ENCODE measurements at places on chromosomes 1 and 21. TPM values are rescaled to one million over a fixed set of nuclear protein-coding genes. Genes with fewer than 3 reads are reported as not detected.

DNA sequence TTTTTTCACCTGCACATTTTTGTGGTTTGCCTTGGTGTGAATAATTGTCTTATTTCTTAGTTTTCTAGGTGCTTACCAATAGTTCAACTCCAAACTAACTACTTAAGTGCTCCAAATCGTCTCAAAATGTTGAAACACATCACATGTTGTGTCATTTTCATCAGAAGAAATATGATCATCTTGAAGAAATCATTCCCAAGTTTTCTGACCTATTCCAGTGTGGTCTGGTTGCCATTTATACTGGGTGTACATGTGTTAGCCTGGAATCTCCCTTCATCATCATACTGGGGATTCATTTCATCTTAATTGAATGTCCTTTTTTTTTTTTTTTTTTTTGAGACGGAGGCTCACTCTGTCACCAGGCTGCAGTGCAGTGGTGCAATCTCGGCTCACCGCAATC lies 67.0 kb downstream of the EIF2B3 start:
- no peak overlapping the region for H3K4me3 ChIP-seq
- no peaks in the 10 kb centered on the region for H3K27me3 ChIP-seq
- H3K27ac ChIP-seq: no peak overlapping the region
- H3K4me1 ChIP-seq: no peaks in the 10 kb centered on the region
- no peaks in the 10 kb centered on the region for H3K36me3 ChIP-seq

DNA sequence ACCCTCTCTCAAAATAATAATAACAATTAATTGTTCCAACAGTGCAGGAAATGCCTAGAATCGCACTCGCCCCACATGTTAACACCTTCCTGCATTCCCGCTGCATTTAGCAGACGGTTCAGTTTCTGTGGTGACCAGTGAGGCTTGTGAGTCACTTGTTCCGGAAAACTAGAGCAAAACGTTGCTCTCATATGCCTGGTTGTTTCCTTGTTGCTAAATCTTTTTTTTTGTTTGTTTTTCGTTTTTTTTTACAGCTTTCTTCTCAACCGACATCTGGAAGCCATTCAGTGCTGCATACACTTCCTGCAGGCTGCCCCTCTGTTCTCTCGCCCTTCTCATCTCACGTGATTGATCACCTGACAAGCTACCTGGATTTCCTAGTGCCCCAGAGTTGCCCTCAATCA lies 56.9 kb upstream of the TMPRSS2 start:
- H3K27me3 ChIP-seq: no peaks in the 10 kb centered on the region
- no peak for DNase-seq
- no peak overlapping the region for H3K27ac ChIP-seq
- no peaks in the 10 kb centered on the region for H3K36me3 ChIP-seq
- no peaks in the 10 kb centered on the region for H3K4me1 ChIP-seq
- H3K4me3 ChIP-seq: no peak overlapping the region

DNA sequence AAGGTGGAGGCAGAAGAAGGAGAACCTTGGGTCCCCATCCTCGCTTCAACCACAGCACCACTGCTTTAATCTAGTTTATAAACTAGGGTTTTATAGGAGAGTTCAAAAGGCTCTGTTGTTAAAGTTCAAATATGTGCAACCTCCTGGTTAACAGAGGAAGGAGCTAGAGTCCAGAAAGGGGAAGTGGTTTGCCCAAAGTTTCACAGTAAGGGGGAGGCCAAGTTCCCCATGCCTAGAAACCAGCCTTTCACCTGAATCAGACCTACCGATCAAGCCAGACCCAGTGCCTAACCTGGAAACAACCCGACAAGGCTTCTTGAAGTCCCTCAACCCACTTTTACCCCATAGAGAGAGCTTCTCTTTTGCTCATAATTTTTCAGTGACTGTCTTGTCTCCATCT lies 106.5 kb downstream of the PLPP3 start:
- no peak for DNase-seq
- H3K4me3 ChIP-seq: no peak overlapping the region
- peaks cover 7% of the 10 kb centered on the region for H3K27me3 ChIP-seq
- H3K36me3 ChIP-seq: no peaks in the 10 kb centered on the region
- no peaks in the 10 kb centered on the region for H3K4me1 ChIP-seq
- H3K27ac ChIP-seq: no peak overlapping the region

GRCh38 chr1:47523835-47524215 lies 86.0 kb downstream of the FOXD2 start:
- peaks cover 31% of the 10 kb centered on the region for H3K27me3 ChIP-seq
- no peak for DNase-seq
- no peaks in the 10 kb centered on the region for H3K4me1 ChIP-seq
- no peak overlapping the region for H3K27ac ChIP-seq
- H3K4me3 ChIP-seq: no peak overlapping the region

DNA sequence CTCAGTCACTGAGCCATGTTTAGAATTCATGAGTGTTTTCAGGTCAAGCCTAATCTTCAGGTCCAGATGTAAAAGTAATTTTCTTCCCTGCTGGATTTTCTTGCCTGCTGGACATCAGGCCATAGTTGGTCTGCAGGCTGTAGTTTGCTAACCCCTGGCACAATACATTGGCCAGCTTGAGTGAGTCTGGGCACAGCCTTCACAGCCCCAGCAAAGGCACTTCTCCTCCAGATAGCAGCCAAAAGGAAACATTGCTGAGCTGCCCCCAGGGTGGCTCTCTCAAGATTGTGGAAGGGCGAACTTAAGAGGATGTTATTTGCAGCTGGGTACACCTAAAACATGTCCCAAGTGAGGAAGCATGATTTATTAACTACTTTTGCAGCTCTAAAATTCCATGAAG lies 126.8 kb downstream of the PIK3R3 start:
- no peak overlapping the region for H3K27ac ChIP-seq
- H3K36me3 ChIP-seq: peaks cover 19% of the 10 kb centered on the region
- DNase-seq: no peak

DNA sequence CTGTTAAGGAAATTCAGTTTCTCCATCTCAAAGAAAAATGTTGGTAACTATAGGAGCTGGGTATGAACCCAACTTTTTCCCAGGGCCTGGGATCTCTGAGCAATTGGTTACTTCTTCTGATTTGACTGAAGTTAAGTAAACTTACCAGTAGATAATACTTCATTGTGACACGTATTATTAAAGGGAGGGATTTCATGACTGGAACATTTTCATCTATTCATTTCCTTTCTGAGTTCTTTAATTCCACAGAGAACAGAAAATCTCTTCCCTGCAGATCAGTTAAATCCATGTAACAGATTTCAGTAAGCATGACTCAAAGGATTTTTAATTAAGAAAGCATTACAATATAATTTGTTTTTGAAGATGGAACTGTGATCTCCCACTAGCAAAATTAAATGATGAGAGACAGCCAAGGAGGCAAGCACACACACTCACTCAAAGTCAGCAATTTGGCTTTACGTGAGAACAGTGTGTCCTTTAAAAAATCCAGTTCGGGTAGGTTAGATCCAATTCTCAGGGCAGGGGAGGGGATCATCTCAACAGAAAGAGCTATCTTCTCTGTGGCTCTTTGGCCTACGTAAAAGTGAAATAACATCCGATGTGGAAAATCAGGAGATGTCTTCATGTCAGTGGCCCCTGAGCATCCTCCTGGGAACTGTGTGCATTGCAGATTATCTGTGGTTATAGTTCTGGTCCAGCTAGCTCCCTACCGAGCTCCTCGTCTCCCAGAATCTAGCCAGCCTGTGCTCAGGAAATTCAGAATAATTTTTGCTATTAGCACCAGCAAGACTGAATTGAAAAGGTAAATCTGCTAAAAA lies 10.8 kb upstream of the MYOC start:
- H3K27me3 ChIP-seq: peaks cover 4% of the 10 kb centered on the region
- H3K4me1 ChIP-seq: no peaks in the 10 kb centered on the region
- H3K36me3 ChIP-seq: no peaks in the 10 kb centered on the region
- H3K4me3 ChIP-seq: no peak overlapping the region

- H3K27ac ChIP-seq: no peak overlapping the region
- H3K4me1 ChIP-seq: no peaks in the 10 kb centered on the region
- H3K27me3 ChIP-seq: no peaks in the 10 kb centered on the region
- no peak for DNase-seq
- no peak overlapping the region for H3K4me3 ChIP-seq
- H3K36me3 ChIP-seq: no peaks in the 10 kb centered on the region
These were observed 4.5 kb upstream of the REN start for GRCh38 chr1:204170494-204171155.

GRCh38 chr1:24696756-24697330 lies 48.4 kb upstream of the CLIC4 start:
- no peak overlapping the region for H3K27ac ChIP-seq
- DNase-seq: no peak
- H3K4me1 ChIP-seq: peaks cover 17% of the 10 kb centered on the region
- H3K36me3 ChIP-seq: no peaks in the 10 kb centered on the region

- no peaks in the 10 kb centered on the region for H3K4me1 ChIP-seq
- H3K36me3 ChIP-seq: no peaks in the 10 kb centered on the region
- no peak overlapping the region for H3K4me3 ChIP-seq
- DNase-seq: no peak
- H3K27me3 ChIP-seq: no peaks in the 10 kb centered on the region
These were observed 528.2 kb downstream of the SMYD3 start for GRCh38 chr1:245978915-245979314.

GRCh38 chr1:183178545-183178944 lies 7.5 kb upstream of the LAMC2 start:
- no peaks in the 10 kb centered on the region for H3K27me3 ChIP-seq
- H3K4me1 ChIP-seq: peaks cover 3% of the 10 kb centered on the region
- no peak overlapping the region for H3K27ac ChIP-seq

DNA sequence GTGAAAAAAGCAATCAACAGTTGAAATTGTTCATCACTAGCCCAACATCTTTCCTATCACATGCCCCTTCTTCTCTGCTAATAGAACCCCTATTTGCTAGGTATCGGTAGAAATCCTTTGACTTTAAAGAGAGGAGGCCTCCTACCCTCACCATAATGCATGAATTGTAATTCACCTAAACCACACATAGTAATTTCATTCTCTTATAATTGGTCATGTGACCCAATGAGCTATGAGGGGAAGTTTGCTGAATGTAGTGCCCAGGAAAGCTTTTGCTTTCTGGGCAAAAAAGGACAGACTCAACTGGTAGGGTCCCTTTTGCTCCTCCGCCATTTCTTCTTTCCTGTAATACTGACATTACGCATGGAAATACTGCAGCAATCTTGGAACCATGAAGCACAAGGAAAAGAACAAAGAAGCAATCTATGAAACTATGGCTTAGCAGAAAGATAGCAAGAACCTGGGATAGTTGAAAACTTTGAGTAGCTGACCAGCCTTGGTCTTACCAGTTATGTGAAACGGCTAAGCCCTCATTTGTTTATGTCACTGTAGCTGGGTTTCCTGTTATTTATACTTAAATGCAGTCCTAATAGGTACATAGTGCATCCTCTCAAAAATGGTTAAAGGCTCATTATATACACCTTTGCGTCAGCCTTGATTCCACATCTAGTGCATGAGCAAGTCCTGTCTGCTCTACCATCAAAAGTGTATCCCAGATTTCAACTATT lies 10.2 kb upstream of the CHI3L2 start:
- H3K4me1 ChIP-seq: peaks cover 100% of the 10 kb centered on the region
- DNase-seq: no peak
- peak overlapping the region; percentile 88 for H3K27ac ChIP-seq
- no peaks in the 10 kb centered on the region for H3K36me3 ChIP-seq
- no peak overlapping the region for H3K4me3 ChIP-seq
- no peaks in the 10 kb centered on the region for H3K27me3 ChIP-seq

GRCh38 chr1:116340506-116341231 lies 32.4 kb upstream of the ATP1A1 start:
- H3K4me1 ChIP-seq: peaks cover 29% of the 10 kb centered on the region
- no peaks in the 10 kb centered on the region for H3K27me3 ChIP-seq
- no peak overlapping the region for H3K27ac ChIP-seq
- DNase-seq: no peak
- H3K36me3 ChIP-seq: no peaks in the 10 kb centered on the region

DNA sequence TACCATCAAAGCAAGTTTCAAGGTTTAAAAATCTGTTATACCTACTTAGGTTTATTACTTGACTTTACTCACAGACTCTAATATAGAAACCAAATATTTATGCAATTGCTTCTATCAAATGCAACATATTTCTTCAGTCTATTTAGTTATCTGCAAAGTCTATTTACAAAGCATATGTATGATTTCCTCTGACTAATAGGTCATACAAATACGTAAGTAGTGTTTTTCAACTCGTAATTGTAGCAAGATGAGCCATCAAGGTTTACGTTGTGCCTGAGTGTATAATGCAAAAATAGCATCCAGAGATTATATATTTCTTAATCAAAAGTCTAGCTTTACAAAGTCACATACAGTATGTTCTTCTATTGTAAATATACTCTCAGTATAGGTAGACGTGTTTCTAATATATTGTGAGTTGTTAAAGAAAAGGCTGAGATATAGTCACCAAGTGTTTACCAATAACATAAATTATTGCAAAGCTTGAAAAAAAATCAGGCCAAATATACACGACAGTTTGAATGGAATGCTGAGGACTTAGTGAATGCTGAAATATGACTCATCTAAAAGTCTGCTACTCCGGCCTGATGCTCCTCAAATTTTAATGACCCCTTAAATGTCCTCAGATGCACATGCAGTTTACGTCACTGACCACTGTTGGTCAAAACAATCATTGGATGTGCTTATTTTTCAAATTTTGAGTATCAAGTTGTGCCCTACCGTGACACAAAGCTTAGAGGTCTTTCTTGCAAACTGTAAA lies 48.4 kb downstream of the ADAMTS5 start:
- H3K4me1 ChIP-seq: no peaks in the 10 kb centered on the region
- H3K27me3 ChIP-seq: no peaks in the 10 kb centered on the region
- no peaks in the 10 kb centered on the region for H3K36me3 ChIP-seq
- H3K27ac ChIP-seq: no peak overlapping the region

DNA sequence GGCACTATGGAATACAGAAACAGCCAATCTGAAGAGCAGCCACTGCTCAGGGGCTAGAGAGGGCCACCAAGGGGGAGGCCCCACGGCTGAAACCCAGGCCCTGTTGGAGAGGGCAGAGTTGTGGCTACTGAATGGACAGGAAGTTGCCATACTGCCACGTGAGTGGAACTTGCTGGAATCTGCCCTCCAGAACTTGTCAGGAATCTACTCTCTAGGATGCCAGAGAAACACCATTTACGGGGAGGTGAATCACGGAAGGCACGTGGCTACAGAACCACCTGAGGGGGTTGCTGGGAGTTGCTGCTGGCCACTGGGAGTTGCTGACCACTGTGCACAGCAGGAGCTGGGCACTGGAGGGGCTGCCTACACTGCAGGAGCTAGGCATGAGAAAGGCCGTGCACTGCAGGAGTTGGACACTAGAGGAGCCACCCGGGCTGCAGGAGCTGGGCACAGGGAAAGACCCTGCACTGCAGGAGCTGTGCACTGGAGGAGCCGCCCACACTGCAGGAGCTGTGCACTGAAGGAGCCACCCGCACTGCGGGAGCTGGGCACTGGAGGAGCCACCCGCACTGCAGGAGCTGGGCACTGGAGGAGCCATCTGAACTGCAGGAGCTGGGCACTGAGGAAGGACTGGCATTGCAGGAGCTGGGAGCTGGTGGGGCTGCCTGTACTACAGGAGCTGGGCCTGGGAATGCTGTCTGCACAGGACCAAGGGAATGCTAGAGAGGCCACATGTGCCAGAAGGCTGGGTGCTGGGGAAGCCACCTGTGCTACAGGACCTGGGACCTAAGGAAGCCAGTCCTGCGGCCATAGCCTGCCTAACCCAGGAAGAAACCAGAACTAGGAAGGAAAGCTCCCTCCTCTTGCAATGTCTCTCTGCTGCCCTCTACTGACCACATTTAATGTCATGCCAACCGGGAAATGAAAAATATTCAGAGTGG lies 343.4 kb downstream of the MATN1 start:
- H3K36me3 ChIP-seq: no peaks in the 10 kb centered on the region

GRCh38 chr1:185245466-185245865 lies 71.6 kb downstream of the IVNS1ABP start:
- DNase-seq: no peak
- no peaks in the 10 kb centered on the region for H3K27me3 ChIP-seq
- no peak overlapping the region for H3K27ac ChIP-seq

The BGLAP gene
- 1.9 TPM for total RNA-seq

The NR1I3 gene
- not detected for total RNA-seq

The F3 gene
- not detected for total RNA-seq

The TRIM58 gene
- total RNA-seq: 0.16 TPM

The DFFA gene
- 9.1 TPM for total RNA-seq

The TNFRSF4 gene
- total RNA-seq: 27.6 TPM

The TNFRSF1B gene
- total RNA-seq: 61.9 TPM

The TRPM2 gene
- 2.9 TPM for total RNA-seq

The ICOSLG gene
- 22.9 TPM for total RNA-seq

All from CD4-positive, alpha-beta T cell (primary cell).